Gastroesophageal sphincter (tissue), 4 donors: ENCODE measurements at places on chromosomes 2 and 18.
A peak's percentile ranks its signal among the peaks of the same experiment; 100 is the strongest.

GRCh38 chr18:56009411-56009810, 421.4 kb upstream of the TCF4 start:
- no peak for ATAC-seq

GRCh38 chr2:231612456-231613330, 20.0 kb downstream of the TEX44 start:
- ATAC-seq, result peak; percentile 72

GRCh38 chr2:71620851-71621251, 167.5 kb downstream of the DYSF start:
- no peak for ATAC-seq

DNA sequence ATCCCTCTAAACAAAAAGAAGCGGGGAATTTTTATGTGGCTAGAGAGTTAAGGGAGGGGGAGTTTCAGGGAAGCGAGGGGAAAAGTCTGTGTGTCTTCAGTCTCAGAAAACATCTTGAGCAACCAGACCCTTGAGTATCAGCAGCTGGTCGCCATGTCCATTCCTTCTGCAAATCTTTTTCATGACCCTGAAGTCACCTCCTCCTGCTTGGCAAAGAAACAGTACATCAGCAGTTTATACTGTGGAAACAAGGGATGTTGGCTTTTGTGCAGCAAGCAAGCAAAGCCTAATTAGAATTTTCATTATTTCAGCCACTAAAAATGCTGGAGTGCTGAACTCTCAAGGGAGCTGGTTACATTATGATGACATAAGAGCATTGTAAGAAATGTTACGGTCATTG, 187.4 kb upstream of the SLC8A1 start:
- no peak for ATAC-seq

DNA sequence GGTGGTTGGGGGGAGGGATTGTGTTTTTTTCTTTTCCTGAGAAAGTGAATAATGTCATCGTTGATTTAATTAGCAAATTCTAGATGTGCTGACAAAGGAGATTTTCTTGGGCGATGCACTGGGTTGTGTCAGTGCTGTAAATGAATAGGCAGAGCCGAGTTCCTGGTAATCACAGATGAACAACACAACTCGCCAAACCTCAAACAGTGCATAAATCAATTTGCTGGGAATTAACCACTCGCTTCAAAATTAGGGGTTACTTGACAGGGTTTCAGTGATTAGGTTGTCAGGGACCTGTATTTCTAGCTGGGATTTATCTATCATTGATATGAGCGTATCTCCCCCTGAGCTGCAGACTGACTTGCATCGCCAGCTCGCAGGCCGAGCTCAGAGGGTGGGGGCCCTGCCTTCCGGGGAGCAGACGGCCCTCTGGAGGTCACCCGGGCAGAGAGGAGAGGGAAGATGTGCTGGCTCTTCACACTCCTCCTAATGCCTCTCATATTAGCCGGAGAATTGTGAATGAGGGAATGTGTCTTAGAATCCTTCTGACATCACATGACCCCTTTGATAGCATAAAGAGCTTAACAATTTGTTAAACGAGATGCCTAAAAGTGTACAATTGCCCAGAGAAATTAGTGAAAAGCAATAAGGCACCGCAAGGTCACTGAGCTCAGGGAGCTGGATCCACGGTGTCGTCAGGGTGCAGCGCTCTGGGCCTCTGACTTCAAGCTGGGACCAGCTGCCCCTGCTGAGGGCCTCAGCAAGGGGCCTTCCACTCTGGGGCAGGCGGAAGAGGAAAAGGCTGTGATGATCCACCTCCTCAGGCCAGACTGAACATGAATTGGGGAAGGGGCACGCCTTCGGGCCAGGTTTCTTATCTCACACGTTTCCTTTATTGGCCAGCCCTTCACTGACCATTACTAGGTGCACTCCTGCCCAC, 48.9 kb downstream of the SMIM21 start:
- ATAC-seq, result no peak

GRCh38 chr2:176643646-176644045, 374.4 kb downstream of the MTX2 start:
- ATAC-seq, result no peak

GRCh38 chr2:141529659-141530058, 601.2 kb downstream of the LRP1B start:
- no peak for ATAC-seq
